ENCODE measurements at places on chromosomes 11 and 22.

DNA sequence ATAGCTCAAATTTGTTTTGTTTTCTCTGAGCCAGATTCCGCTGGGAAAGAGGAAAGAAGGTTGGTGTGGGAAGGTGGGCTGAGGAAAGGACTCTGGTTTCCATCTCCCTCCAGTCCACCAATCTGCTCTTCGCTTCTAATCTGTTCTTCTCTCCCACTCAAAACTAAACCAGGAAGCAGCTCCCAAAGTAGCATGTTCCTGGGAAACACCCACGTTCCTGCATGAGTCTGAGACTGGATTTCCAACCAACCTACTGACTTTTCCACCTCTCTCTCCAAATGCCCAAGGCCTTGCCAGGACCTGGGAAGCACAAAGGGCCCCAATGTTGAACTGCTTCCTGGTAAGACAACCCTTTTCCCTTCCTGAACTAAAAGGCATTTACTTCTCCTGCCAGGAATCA, 110.2 kb downstream of the WT1 start:
- no peak for DNase-seq

DNA sequence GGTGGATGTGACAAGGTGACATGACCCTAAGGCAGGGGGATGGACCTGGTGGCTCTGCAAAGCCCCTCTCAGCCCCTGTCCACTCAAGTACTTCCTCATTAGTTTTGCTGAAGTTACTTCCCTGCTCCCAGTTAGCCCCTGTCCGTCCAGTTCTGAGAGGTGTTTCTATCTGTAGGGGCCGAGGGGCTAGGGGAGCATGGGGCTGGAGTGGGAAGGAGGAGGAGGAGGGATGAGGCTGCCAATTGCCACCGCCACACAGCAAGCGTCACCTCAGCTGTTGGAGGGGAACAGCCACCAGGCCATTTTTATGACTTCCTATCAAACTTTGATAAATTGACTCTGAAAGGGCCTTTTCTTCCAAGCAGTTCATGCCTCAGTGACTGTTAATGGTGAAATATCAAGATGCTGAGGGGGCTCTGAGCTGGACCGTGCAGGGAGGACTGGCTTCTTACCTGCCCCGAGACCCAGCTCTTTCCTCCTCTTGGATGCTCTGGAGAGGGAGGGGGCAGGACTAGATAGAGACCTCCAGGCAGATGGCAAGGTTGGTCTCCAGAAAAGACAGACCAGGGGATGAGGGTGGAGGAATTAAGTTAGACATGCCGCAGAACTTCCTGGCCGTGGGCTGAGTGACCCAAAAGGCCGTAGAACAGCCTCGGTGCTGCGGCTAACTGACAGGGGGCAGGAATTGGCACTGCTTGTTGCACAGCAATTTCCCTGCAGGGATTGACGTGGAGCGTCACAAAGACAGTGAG, 137.0 kb downstream of the ST3GAL4 start:
- peak; percentile 56 for DNase-seq

- DNase-seq, result no peak
Measured at GRCh38 chr11:1644601-1645356, 15.2 kb downstream of the KRTAP5-5 start.

DNA sequence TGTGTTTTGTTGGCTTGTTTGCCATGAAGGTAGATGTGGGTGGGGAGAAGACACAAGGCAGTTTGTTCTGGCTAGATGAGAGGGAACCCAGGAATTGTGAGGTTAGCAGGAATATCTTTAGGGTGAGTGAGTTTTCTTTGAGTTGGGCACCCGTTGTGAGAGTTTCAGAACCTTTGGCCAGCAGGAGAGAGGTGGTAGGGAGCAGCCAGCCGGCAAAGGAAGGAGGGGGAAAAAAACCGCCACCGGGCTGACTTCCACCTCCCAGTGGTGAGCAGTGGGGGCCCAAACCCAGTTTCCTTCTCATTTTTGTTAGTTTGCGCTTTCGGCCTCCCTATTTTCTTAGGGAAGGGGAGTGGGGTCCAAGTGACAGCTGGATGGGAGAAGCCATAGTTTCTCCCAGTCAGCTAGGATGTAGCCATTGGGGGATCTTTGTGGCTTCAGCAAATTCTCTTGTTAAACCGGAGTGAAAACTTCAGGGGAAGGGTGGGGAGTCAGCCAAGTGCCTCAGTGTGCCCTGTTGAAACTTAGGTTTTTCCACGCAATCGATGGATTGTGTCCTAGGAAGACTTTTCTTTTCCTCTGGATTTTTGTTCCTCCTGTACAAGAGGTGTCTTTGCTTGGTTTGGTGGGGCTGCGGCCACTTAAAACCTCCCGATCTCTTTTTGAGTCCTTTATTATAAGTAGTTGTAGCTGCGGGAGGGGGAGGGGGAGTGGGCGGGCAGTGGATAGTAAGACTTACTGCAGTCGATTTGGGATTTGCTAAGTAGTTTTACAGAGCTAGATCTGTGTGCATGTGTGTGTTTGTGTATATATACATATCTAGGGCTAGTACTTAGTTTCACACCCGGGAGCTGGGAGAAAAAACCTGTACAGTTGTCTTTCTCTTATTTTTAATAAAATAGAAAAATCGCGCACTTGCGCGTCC, 1.1 kb upstream of the GCAT start:
- no peak for DNase-seq

DNA sequence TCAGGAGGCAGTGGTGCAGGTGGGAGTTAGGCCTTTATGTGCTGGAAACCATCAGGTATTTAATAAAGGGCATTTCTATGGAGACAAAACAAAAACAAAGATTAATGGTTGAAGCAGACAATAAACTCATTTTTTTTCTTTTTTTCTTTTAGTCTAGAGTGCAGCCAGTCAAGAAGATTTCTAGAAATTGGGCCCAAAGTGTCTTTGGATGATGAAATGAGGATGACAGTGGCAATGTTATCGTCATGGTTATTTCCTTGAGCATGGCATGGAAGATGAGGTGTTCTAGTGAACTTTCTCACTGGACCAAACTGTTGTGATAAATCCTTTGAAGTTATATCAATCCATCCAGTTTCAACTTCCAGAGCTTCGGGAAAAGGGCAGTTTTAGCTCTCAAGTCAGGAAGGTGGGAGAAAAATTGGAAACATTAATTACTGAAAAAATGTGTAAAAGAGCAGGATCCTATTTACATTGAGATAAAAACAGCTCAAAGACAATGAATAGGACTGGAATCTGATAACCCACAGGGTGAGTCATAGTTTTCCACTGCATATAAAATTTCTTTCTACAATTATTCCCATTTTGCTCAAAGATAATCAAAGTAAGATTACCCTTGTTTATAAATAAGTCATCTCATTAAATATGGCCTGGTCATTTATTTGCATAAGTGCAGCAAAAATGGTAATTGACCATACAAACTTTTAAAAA, 33.0 kb downstream of the PRR5L start:
- DNase-seq, result no peak

- peak; percentile 83 for DNase-seq
Measured at GRCh38 chr11:279966-280705, 1.9 kb downstream of the NLRP6 start.

DNA sequence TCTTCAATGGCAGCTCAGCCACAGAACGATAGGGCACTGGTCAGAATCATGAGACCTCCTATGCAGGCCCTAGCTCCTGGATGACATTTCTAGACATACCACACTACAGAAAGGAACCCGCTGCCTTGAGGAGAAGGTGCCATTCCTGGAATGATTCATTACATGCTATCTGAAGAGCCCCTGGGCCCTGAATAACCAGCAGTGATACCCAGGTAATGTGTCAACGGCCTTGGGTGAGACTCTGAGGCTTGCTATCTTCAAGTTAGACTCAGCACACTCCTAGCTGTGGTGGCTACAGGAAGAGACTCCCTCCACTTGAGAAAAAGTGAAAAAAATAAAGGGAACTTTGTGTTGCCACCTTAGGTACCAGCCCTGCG, 161.2 kb upstream of the GRIA4 start:
- no peak for DNase-seq

DNA sequence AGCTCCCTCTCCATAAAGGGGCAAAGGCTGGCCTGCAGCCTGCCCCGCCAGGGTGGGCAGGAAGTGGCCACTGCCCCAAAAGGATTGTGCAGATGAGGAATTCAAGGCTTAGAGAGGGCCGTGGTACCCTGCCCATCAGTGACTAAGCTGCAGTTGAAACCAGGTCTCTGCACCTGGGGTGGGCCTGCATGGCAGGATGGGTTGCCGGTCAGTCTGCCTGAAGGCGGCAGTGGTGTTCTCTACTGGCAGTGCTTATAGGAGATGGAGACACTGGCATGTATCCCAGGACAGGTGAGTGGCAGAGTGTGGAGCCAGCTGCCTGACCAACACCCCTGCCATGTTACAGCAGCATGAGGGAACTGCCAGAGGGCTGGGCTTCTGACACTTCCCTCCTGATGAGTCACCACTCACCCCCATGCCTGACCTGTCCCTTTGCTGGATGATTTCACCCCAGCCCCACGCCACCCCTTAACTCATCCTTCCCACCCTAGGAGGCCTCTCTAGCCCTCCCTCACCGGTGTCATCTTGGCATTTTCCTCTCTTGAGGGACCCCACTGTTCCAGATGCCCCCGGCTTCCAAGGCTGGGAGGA, 70.2 kb upstream of the LMO1 start:
- no peak for DNase-seq

GRCh38 chr11:34468209-34468841, 29.6 kb downstream of the CAT start:
- no peak for DNase-seq

- DNase-seq, result no peak
Measured at GRCh38 chr11:125175896-125176575, 11.5 kb downstream of the PKNOX2 start.

DNA sequence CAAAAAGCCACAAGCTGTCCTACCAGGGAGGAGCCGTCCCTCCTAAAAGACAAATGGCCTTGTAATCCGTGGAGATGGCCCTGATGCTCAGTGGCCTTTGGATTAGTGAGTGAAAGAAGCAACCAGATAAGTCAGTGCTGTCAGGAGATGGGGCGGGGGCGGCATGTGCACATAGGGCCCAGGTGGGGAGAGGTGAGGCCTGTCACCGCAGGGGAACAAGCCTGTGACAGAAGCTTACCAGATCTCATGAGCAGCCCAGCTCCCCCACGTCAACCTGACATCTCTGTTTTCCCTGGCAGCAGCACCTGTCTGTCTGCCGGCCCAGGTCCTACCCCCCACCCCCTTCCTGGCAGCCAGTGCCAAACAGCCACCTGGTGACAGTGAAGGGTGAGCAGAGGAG, 162.6 kb downstream of the BUD13 start:
- no peak for DNase-seq

GRCh38 chr11:65262776-65263175, 1.0 kb downstream of the POLA2 start:
- no peak for DNase-seq

GRCh38 chr22:45125188-45125587, 38.5 kb upstream of the NUP50 start:
- DNase-seq, result no peak

DNA sequence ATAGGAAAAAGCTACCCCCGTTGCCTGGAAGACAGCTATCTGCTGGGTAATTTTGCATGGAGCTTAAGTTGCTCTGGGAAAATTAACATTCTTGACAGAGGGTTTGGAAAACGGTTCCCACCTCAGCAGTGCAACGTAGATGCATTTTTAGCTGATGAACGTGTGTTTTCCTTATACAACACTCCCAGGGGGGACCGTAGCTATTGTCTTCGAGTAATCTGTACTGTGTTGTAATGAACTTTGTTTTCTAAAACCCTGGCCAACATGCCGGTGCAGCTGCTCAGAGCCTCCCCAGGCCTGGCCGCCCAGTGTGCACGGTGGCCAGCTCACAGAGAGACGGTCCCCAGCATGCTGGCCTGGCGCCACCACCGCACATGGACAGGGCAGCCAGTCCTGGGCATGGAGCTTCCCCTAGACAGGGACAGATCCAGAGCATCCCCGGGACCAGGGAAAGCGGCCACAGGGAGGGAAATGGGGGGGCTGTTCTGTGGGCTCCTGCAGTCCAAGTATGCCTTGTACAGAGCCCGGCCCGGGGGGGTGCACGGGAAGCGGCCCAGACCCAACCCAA, 2.2 kb downstream of the TNNT3 start:
- no peak for DNase-seq

GRCh38 chr22:37501610-37502341, 15.6 kb upstream of the MFNG start:
- no peak for DNase-seq

DNA sequence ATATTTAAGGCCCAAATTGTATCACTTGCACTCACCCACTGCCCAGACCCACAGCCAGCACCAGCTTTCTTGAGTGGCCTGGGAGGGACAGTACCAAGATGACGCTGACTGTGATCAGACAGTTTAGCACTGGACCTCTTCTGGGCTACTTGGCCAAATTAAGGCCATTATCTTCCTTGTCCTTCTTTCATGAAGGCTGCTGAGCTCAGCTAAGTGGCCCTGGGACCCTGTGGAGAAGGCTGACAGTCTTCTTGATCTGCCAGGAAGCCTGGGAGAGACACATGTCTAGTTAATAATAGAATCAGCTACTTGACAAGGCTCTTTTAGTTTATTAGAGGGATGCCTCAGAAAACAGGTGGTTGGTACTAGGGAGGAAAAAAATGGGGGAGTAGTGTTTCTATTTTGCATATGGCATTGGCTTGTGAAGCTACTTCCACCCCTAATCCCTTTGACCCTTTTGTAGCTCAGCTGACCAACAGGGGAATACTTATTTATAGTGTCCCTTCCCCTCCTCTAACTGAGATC, 127.9 kb upstream of the NTM start:
- no peak for DNase-seq

DNA sequence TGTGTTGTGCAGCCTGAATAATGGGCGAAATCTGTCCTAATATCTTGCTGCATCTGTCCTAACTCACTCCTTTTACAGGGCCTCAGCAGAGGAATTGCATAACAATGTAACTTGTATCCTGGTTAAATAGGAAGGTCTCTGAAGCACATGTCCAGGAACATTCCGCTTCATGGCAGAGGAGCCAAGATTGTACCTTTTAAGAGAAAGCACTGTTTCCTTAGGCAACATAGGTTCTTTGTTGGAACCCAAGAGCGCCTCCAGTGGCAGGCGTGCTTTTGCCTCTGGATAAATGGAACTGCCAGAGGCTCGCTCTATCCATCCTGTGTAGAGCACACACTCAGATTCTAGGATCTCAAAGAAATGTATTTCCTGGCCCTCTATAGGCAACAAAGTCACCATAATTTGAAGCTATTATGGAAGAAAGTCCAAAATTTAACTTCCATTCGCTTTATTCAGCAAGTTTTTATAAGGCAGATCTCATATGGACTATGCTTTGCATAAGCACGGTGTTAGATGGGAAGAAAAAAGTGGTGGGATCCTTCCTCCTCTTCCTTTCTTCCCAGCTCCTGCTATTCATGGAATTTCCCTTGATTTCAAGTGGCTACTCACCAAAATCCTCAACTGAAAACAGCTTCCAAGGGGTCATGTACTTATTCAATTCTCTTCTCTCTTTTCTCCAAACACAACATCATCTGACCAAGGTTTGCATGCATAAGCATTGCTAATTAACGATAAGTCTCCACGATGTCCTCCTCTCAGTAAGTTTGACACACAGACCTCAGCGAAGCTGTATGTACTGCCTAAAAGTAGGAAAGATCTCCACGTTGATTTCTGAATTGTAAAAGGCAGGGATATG, at the start of gene BLID:
TSS of gene BLID (minus strand) at position 692 of the 856 bp plus-strand sequence. CDS start at position 399, 293 bp downstream.
- DNase-seq, result no peak

All from naive thymus-derived CD8-positive, alpha-beta T cell (primary cell).